ENCODE measurements at places on chromosomes 13 and 19.

DNA sequence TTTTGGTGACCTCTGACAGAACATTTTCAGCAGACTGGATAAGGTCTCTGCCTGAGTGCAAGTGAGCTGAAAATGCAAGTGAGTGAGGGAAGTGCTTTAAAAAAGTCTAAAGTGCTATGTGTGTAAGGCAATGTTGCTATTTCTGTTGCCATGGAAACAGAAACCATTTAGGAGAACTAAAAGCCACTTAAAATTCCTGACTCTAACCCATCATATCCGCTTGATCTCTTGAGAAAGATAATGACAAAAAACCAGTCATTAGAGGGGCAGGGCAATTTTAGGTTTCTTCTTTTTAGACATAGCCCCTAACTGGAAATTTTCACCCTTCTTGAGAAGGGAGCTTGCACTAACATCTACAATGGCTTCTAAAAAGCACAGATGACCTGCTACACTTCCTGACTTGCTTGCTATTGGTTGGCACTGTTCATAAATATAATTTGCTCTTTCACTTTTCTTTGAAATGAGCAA lies at the start of gene CYSLTR2:
CYSLTR2 (plus strand) TSS at position 458 of the 468 bp plus-strand sequence. CDS start 52,889 bp downstream, outside the sequence.
- DNase-seq, result no peak

GRCh38 chr19:12224676-12225075 lies 61.8 kb downstream of the ZNF136 start:
- DNase-seq, result no peak

DNA sequence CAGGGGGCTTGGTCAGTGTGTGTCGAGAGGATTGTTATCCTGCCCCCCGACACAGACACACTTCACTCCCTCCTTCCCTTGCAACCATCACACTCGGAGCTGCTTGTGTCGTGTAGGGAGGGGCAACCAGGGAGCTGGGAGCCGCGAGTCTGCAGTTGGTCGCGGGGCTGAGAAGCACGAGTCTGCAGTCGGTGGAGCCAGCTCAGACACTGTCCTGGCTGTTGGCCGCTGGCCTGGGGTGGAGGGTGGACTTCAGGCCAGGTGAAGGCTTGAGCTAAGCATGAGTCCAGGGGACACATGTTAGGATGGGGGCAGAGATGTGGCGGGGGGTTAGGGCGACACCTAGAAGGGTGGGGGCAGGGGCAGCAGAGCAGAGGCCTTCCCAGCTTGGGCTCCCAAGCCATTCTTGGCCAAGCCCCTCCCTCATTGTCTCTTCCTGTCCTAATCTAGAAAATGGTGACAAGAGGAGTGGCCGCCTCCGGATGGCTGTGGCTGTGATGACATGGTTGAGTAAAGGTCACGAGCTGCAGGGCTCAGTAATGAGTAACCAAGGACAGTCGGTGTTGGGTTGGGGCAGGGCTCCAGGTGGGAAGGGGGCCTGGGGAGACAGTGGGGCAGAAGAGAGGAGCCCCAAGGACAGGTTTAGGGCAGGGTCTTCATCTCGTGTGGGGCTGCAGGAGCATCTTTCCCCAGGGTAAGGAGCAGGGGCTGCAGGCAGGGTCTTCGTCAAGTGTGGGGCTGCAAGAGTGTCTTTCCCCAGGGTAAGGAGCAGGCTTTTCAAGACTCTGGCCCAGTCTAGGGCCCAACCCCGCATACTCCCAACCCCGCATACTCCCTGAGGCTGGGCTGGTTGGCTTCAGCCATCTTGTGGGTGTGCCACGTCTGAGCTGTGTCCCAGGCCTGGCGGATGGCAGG lies 8.6 kb downstream of the PPP5C start:
- no peak for DNase-seq

- DNase-seq, result no peak
Measured at GRCh38 chr13:111385183-111385857, 64.9 kb downstream of the TEX29 start.

DNA sequence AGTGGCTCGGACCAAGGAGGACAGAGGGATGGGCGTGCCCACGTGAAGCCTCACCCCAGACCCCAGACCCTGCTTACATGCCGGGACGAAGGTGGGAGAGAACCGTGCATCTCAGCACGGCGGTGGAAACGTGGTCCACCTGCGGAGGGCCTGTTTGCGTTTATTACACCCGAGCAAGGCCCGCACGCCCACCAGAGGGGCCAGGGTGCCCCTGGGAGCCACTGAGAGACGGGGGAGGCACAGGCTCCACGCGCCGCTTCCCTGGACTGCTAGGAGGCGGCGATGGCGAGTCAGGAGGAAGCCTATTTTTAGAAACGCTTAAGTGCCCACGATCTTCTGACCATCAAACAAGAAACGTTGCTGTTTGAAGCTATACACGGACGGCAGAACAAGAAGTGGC lies 80.7 kb downstream of the ATP11A start:
- no peak for DNase-seq

GRCh38 chr19:8403820-8404109 lies 9.3 kb upstream of the MARCHF2 start:
- no peak for DNase-seq

GRCh38 chr13:94590744-94591143 lies 5.2 kb downstream of the TGDS start:
- no peak for DNase-seq

- no peak for DNase-seq
Measured at GRCh38 chr13:76735641-76736040, 150.6 kb downstream of the KCTD12 start.
